Activated naive CD4-positive, alpha-beta T cell (primary cell): ENCODE measurements at places on chromosomes 12 and 14.

DNA sequence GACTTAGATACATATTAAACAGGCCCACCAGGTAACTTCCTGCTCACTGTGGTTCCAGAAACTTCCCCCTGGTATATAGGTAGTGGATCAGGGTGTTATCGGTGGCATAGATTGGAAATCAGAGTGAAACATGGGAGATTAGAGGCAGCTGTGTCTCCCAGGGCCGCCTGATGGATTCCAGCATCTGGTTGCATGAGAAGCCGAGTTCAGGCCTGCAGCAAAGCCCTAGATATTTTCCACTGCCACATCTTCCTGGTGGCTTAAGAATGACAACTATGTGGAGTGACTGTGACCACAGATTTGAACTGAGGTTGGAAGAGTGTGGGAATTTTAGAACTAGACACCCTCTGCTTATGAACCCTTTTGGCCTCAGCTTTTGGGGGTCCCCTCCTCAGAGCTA, 184.8 kb upstream of the NTF3 start:
- DNase-seq: no peak

DNA sequence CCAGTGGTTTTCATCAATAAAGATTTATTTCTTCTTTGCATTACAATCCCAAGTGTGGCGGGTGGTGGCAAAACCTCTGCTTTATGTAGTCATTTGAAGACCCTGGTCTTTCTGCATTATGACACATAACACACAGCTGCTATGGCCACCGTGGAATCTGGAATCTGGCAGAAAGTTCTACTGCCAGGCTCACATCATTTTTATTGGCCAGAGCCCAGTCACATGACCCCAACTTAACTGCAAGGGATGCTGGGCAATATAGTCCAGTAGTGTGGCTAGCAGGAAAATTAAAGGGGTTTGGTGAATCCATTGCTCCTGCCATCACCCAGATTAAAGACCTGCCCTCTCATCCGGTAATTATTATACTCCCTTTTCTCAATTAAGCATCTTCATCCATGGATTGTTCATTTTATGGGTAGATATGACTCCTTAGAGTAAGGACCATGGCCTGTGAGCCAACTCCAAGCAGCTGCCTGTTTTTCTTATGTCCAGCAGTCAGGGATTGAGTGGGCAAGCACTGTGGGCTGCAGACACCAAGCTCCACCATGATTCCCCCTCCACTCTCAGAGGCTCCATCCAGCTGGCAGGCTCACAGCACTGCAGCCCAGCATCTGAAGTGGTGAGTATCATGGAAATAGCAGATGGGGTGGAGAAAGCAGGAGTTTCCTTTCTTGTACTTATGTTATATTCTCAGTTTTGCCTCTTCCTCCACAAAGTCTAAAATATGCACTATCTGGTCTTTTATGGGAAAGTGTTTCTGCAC, 1030.7 kb downstream of the AACS start:
- no peak for DNase-seq

- no peak for DNase-seq
Observed at GRCh38 chr14:51207621-51208020, 32.4 kb upstream of the TMX1 start.

DNA sequence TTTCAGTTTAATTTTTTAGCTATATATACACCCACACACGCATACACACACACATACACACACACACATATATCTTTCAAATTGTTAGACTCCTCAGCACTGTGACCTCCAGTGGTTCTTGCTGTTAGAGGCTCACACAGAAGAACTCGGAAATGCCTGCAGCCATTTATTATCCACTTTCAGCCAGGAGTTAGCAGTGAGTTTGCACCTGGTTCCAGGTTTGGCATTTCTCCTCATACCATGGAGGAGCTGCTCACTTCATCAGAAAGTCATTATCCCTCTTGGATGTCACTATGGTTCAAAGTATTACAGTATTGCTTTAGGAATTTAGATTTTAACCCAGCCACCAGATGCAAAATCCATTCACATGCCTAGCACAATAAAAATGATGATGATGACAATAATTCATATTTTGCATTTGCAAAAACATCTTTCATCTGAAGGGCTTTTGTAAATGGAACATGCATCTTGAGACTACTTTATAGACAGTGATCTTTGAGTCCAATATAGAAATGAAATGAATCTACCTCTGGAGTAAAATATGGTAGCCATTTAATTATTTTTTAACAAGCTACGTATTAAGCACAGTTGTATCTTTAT, 42.3 kb downstream of the NPAS3 start:
- DNase-seq: no peak

GRCh38 chr12:53980104-53980801, 4.7 kb upstream of the HOXC10 start:
- DNase-seq: no peak
